Thoracic aorta (tissue), 2 donors: ENCODE measurements at places on chromosomes 6 and 20. TPM values are rescaled to one million over a fixed set of nuclear protein-coding genes. Genes with fewer than 3 reads are reported as not detected.

GRCh38 chr6:859936-860335 is 167.0 kb upstream of the EXOC2 start:
- DNase-seq = no peak

Gene ERVFRD-1
- not detected for total RNA-seq

GRCh38 chr6:108677894-108678293 is 117.2 kb downstream of the FOXO3 start:
- DNase-seq = no peak

Gene SLCO4A1
- total RNA-seq = 26.0 TPM

DNA sequence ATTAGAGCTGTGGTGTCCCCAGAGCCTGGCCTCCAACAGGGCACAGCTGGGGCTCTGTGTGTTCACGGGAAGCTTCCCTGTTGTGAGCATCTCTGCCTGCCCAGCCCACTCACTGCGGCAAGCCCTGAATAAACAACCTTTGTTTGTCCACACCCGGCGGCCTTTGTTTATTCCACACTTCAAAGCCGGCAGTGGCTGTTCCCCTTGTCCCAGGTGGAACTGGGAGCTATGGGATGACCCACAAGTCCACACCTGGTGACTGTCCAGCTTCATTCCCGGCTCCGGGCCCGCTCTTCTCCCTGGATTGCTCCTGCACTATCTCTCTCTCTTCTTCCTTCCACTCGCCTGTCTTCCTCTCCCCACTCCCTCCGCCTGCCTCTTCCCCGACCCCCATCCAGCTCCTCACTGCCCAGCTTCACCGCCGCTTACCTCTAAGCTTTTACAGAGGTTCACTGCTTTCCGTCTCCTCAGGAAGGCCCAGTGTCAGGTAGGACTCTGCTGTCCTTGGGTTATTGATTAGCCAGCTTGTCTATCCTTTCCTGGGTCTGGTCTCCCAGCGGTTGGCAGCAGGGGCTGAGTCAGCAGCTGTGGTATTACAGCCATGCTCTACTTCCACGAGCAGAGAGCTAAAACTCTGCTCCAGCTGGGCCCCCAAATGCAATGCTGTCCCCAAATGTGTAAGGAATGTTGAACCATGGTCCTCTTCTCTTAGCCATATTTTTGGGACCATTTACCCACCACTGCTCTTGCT is 17.8 kb downstream of the DACT2 start:
- DNase-seq = no peak

DNA sequence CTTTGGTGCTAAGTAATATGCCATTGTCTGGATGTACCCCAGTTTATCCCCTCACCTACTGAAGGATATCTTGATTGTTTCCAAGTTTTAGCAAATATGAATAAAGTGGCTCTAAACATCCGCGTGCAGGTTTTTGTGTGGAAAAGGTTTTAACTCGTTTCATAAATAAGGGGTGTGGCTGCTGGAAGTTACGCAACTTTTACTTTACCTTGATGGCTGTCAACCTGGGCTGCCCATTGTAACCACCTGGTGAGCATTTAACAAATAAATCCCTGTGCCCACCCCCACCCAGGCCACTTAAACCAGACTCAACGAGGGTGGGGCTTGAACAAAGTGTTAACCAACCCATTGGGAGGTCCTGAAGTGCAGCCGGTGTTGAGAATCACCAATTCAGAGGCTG is 187.8 kb downstream of the NRN1 start:
- no peak for DNase-seq

Gene ID4
- total RNA-seq = 83.3 TPM

DNA sequence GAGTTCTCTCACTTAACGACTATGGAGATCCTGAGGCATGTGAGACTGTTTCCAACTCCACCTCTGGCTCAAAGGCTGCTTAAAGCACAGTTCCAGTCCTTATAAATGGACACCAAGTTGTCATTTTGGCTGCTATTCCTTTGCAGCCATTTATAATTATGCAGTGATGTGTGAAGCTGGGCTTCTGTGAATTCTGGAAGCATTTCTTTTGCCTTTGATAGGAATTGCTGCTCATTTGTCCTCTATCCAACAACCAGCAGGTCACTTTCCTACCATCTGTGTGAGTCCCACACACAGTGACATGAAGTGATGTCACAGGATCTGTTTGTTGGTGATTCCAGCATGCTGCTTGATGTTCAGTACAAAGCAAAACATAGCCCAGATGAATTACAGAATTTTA is 28.5 kb upstream of the EFHC1 start:
- DNase-seq = no peak

- no peak for DNase-seq
These were observed 249.6 kb upstream of the MOCS1 start for GRCh38 chr6:40183902-40184301.

Gene ARFGEF2
- total RNA-seq = 37.2 TPM

GRCh38 chr6:138403324-138403800 is 661 bp upstream of the HEBP2 start:
- no peak for DNase-seq

- DNase-seq = no peak
These were observed 478.5 kb downstream of the PKHD1 start for GRCh38 chr6:51608932-51609331.
